ENCODE measurements at places on chromosomes 7 and 10.

DNA sequence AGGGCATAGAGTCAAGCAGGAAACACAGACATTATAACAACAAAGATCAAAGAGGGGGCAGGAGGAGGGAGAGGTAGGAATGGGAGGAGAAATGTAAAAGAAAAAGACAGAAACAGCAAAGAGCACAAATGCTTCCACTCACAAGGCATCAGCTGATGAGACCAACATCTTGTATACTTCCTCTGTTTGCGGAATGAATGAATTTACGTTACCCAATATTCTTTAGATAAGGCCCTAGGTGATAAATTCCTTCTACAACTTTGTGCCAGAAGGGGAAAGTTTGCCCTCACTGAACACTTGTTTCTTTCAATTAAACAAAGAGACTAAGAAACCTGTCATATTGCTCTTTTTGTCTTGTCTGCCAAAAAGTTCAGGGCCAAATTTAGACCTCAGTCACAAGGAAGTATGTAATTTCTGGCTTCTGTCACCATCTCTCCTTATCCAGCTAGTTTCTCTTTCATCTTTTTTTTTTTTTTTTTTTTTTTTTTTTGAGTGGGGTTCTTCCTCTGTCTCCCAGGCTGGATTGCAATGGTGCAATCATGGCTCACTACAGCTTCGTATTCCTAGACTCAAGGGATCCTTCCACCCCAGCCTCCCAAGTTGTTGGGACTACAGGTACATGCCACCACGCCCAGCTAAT, 116.4 kb upstream of the NANOS1 start:
- DNase-seq, result no peak

GRCh38 chr7:12779947-12780346, 92.5 kb downstream of the ARL4A start:
- no peak for DNase-seq

DNA sequence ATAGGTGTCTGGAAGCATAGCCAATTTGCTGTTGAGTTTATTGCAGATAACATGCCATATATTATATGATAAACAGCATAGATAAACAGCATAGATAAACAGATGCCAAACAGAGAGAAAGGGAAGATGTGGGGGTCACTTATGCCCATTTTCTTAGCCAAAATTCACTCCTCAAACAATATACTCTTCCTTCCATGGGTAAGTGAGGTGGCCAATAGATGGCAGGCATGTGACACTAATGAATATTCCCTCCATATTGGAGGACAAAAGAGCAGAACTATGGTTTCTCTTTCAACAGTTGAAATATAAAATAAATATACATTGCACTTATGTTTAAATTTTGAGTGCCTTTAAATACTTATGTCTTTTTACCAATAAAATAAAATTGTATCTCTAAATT, 1212.8 kb downstream of the REEP3 start:
- DNase-seq, result no peak

GRCh38 chr7:95526128-95526738, 40.5 kb downstream of the ASB4 start:
- no peak for DNase-seq

- DNase-seq, result no peak
Measured at GRCh38 chr7:92709150-92709549, 119.0 kb upstream of the FAM133B start.

DNA sequence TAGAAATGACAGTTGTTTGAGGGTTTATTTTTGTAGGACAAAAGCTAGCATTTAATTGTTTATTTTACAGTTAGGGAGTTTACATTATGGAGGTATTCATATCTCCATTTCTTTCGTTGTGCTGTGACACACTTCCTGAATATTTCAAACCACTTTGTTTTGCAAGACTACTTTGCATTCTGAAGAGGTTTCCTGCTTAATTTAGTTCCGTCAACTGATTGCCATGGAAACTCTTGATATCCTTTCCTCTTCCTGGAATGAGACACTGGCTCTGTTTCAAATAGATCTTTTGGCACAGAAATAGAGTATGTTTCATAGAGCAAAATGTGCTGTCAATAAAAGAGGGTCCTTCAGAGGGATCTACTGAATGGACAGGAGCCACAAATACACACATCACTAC, 159.5 kb upstream of the AGR3 start:
- peak; percentile 89 for DNase-seq

GRCh38 chr7:157495594-157495993, 158.8 kb downstream of the DNAJB6 start:
- DNase-seq, result no peak

- DNase-seq, result no peak
Measured at GRCh38 chr10:101094121-101094879, 32.5 kb downstream of the KAZALD1 start.

- peak; percentile 50 for DNase-seq
Measured at GRCh38 chr7:131106681-131107336, 220.9 kb upstream of the MKLN1 start.

DNA sequence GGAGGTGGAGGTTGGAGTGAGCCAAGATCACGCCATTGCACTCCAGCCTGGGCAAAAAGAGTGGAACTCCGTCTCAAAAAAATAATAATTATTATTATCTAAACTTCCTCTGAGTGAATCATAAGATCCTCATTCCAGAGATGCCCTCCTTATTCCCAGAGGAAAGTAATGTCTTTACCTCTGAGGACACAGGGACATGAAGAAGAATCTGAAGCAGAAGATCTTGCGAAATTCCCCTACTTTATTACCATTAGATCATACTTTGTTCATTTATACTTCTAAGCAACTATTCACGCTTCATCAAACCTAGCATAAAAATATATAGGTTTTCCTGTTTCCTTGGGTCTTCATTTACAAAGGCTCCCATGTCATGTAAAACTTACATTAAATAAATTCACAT, 143.1 kb downstream of the ETV1 start:
- peak; percentile 45 for DNase-seq

DNA sequence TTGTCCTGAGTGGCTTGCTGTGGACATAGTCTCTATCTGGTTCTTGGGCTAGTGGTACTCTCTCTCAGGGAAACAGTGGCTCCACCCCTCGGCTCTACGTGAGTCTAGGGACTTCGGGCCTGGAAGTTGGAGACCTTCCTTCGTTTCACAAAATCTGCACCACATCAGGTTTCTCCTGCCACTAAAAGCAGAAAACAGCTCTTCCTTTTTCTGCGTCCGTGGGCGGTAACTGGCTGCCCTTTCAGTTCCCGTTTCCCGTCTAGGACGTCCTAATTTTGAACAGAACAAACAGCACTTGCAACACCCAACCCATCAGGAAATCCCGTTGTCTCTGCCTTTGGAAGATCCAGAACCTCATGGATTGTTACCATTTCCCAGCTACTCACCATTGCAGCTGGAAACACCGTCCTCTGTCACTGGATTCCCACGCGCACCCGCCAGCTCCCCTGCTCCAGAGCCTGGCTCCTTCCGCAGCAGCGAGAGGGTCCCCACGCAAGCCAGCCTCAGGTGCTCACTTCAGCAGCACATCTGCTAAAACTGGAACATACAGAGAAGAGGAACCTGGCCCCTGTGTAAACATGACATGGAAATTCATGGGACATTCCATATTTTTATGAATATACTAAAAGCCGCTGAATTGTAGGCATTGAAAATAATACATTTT, 311.4 kb upstream of the AKR1E2 start:
- DNase-seq, result peak; percentile 43

GRCh38 chr10:31721096-31721495, 207.5 kb downstream of the ARHGAP12 start:
- DNase-seq, result no peak

GRCh38 chr7:144048648-144049047, at the start of gene OR2A5:
OR2A5 (plus strand) TSS chr7:144048948; CDS start chr7:144050402, 1,454 bp downstream.
- no peak for DNase-seq

GRCh38 chr10:5549462-5550249, 24.9 kb downstream of the CALML3 start:
- no peak for DNase-seq

DNA sequence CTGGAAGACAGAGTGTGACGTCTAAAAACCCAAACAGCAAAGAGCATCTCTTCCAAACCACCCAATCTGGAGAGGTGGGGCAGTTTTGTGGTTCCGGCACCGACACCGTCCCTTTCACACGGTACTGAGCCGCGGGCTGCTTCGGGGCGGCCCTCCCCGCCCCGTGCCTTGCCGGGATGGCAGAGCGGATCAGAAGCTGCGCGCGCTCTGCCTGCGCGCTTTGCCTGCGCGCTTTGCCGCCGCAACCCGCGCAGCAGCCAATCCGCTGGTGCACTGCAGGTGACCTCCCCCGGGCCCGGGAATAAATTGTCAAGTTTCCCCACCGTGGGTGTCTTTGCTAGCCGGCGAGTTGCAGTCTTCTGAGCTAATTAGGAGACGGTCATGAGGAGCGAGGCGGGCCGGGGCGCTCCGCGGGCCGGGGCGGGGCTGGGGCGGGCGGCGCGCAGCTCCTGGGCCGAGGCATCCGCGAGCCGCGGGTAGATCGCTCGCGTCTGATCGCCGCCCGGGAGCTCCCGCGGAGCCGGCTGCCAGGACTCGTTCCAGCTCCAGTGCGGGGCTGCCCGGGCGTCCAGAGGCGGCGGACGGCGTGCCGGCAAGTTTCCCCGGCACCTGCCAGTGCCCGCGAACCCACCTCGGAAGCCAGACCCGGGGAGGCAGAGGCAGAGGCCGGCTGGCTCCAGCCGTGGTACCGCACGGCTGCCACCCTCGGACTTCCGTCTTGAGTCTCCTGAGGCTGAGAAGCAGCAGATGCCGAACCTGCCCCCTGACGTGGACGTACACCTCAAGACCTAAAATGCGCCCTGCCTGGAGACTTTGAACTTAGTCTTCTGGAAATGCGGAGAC, 536.0 kb upstream of the GALNT17 start:
- no peak for DNase-seq

GRCh38 chr7:16935341-16935735, 53.6 kb upstream of the AGR3 start:
- DNase-seq, result no peak

DNA sequence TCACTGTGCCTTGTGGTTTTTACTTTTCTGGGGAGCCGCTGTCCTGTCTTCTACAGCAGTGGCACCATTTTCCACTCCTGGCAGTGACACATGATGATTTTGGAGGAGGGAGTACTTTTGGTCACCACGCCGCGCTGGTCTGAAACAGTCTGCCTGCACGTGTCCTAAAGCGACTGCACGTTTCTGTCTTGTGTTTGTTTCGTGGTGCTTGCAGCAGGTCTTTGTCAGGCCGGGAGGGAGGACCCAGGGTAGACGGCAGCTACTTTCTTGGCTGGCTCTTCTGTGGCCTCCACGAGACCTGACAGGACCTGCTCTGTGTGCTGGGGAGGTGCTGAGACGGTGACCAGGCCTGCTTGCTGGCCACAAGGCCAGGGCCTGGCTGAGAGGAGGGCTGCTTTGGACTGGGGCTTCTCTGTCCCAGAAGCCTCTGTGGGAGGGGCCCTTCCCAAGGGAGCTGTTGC, 82.0 kb downstream of the GLRX3 start:
- DNase-seq, result no peak

DNA sequence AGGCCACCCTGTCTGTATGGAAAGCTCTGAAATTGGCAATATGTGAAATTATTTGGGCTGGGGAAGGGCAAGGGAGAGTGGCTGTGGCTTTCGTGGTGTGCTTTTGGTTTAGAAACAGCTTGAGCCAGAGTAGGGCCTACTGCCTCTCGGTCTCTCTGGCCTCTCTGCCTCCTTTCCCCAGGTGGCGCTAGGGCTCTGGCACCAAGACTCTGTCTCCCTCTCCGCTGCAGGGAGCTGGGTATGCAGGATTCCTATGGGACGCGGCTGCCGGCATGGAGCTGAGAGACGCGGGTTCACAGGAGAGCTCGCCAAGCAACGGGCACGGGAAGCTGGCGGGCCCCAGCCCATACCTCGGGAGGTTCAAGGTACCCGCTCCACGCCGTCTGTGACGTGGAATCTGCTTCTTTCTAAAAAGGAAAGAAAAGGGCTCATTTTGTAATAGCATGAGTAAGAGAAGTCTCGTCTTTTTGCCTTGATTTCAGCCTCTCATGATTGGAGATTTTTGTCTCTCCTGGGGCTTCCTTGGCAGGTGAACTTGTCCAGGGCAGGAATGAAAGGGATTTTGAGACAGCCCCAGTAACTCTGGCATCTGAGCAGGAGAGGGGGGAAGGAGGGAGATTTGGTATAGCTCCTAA, 105.1 kb upstream of the ANLN start:
- no peak for DNase-seq

DNA sequence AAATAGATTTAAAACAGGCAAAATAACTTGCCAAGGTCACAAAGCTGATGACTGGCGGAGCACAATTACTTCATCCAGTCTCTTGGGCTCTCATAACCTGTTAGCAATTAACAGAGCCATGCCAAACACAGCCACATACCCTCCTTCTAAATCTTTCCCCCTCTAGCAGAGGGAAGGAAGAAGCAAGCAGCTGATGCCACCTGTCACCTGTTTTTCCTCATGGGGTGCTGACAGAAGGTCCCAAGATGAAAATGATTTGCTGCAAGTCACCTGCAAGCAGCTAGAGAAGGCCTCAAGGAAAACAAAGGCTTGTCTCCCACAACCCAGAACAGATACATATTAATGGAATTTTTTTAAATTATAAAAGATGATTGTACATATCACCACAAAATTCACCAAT, 117.8 kb downstream of the GFRA1 start:
- DNase-seq, result no peak

- DNase-seq, result peak; percentile 78
Measured at GRCh38 chr7:45924283-45924682, 3.2 kb upstream of the IGFBP3 start.

- DNase-seq, result peak; percentile 95
Measured at GRCh38 chr7:116271963-116272886, 61.9 kb downstream of the TES start.

- no peak for DNase-seq
Measured at GRCh38 chr10:50396491-50397311, 145.4 kb upstream of the ASAH2 start.

GRCh38 chr7:121643320-121643719, 229.6 kb upstream of the PTPRZ1 start:
- DNase-seq, result no peak

DNA sequence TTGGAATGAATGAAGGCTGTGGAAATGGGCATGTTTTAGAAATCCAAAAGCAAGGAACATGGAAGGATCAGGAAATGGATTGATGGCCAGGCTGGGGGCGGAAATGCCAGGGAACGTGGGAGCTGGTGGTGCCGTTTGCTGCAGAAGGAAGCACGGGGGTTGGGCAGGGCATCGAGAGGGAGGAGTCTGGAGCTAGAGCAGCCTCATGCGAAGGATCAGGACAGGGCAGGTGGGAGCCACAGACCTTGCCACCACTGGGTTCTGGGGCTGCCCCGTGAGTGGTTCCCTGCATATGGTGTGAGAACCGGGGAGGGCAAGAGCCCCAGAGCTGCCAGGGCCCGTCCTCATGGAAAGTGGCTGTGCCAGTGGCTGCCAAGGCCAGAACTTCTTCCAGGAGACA, 193.8 kb upstream of the ZNF32 start:
- DNase-seq, result no peak

DNA sequence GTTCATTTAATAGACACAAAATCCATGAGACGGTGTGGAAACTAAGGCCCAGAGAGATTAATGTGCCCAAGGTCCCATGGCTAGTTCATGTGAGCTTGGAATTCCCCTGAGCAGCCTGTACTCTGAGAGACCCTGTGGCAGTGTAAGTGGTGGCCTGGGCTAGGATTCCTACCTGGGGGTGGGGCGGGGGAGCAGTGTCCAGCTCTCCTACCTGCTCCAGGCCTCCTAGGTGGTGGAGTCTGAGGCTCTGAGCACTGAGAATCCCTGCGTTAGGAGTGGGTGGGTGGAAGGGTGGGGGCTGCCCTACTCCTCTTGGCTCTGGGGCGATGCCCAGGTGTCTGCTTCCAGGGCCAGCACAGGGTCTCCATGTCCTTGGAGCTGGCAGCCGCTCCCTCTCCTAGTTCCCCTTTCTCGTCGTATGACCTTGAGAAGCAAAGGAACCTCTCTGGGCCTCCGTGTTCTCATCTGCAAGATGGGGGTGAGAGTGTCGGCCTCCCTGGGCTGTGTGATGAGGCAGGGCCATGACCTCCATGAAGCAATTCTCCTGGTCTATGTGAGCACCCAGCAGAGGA, 2.5 kb downstream of the SNCG start:
- no peak for DNase-seq
